SW 1271 (cell line): ENCODE measurements at places on chromosomes 5 and 9.
A peak's percentile ranks its signal among the peaks of the same experiment; 100 is the strongest.

GRCh38 chr9:109771087-109771486 lies 8.9 kb upstream of the PALM2AKAP2 start:
- DNase-seq, result no peak

DNA sequence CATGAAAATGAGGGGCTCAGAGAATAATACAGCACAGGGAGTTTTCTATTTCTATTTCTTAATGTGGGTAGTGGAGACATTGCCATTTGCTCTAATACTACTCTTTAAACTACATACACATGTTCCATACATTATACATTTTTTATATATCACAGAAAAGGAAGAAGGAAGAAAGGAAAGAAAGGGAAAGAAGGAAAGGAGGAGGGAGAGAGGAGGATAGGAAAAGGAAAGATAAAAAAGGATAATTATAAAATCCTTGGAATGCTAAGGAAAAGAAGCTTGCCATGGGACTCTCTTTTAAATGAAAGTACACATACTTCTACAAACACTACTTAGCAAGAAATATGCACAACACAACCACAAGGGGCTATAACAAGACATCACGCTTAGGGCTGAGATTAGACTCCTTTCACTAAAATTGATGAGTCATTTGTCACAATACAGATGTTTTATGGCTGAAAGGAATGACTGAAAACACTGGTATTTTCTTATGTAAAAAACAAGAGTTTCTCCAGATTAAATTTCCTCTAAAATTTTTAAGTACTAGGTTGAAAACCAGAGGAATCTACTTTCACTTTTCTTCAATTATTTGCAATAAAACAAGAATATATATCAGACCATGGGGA lies 219.8 kb downstream of the ARL15 start:
- DNase-seq, result no peak

GRCh38 chr9:97525451-97525850 lies 24.0 kb downstream of the TMOD1 start:
- DNase-seq, result no peak

DNA sequence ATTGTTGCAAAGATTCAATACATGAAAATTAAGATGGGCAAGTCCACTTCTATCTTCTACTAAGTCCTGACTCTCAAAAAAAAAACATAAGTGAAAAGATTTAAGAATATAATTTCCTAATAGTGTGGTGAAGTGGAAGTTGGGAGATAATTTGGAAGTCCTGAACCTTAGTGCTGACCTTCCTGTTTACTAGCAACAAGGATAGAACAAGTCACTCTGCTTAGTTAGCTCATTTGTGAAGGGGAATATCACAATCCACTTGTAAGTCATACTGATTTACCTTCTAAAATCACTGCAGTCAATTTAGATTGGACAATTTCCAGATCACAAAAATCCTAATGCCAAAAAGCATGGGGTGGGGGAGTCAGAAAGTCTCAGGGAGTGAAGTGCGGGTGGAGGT lies 43.4 kb upstream of the PCSK5 start:
- no peak for DNase-seq

DNA sequence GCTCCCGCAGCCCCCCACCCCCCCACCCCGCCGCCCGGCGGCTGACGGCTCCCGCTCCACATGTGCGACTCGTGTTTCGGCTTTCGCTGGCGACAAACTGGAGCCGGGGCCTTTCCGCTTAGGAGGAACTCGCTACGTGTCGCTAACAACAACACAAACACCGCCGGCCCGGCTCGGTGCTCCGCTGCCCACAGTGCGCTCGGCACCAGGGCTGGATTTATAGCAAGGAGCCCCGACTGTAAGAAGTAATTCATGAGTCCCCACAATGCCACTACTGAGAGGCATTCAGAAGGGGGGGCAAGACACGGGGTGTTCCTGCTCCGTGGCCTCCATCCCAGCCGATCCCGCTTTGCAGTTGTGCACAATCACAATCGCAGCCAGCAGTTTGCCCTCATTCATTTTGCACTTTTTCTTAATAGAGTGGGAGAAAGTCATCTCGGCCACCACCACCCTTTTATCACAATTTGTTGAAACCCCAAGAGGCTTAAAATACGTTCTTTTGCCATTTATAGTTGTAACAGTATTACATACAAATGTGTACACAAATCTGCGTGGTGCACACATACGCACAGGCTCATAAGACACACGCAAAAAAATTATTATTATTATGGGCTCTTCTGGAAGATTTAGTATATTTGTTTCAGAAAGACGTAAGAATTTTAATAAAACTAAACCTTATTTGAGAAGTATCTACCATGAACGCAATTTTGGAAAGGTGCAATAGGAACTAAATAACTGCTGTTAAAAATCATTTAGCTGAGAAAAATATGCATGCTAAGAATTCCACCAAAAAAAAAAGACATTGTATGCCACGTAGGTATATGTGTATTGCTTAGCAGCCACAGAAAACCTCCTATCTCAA lies 48.1 kb downstream of the EBF1 start:
- DNase-seq, result no peak

DNA sequence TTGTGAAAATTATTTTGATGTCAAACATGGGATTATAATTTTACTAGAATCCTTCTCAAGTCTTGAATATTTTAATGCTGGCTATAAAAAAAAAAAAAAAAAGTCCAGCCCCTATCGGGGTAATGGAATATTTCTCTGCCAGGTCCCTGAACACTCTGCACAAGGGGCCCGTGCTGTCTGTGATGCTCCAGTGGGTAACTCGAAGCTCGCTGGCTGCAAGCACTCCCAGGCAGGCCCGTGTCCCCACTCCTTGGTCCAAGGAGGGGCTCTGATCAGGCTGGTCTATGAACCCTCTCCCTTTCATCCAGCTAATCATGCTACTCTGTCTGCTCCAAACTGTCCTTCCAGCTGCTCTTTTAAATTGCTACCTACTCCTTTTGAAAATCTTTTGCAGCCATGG lies 180.8 kb downstream of the GAPVD1 start:
- DNase-seq, result no peak

DNA sequence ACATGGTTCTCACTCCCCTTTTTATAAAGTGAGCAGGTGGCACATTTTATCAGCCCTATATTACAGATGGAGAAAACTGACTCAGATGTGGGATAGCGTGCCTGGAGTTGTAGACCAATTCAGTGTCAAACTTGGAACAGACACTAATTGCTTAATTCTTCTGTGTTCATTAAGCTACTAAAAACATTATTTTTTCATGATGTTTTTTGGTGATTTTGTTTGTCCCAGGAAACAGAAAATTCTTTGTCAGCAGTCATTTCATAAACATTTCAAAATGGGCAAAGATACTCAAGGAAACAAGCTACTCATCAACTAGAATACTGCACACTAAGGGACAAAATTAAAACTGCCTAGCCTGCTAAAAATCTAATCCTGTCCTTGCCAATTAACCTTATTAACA lies 2.2 kb downstream of the ABHD17B start:
- no peak for DNase-seq

DNA sequence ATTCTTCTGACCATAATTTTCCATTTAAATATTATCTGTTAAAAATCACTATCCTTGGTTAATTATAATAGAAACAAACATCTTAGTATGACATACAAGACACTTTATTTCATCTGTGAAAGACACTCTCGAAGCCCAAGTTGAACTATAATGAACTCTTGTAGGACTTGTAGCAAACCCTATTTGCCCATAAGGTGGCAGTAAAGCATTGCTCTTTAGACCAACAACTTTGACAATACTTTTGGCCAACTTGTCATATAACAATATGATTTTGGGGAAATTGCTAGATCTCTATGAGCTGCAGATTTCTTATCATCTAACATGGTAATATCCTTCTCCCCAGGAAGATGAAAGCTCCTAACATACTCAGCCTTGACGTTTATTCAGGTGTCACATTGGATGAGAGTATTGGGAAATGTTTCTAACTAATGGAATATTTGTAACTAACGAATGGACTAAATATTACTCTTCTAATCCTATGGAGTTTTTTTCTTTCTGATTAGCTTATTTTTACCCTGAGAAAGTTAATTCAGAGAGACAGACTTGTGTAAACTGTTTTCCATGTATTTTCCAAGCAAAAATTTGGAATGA lies 11.0 kb downstream of the SPINK14 start:
- peak; percentile 13 for DNase-seq

GRCh38 chr9:36815023-36815422 lies 219.0 kb downstream of the PAX5 start:
- DNase-seq, result no peak

DNA sequence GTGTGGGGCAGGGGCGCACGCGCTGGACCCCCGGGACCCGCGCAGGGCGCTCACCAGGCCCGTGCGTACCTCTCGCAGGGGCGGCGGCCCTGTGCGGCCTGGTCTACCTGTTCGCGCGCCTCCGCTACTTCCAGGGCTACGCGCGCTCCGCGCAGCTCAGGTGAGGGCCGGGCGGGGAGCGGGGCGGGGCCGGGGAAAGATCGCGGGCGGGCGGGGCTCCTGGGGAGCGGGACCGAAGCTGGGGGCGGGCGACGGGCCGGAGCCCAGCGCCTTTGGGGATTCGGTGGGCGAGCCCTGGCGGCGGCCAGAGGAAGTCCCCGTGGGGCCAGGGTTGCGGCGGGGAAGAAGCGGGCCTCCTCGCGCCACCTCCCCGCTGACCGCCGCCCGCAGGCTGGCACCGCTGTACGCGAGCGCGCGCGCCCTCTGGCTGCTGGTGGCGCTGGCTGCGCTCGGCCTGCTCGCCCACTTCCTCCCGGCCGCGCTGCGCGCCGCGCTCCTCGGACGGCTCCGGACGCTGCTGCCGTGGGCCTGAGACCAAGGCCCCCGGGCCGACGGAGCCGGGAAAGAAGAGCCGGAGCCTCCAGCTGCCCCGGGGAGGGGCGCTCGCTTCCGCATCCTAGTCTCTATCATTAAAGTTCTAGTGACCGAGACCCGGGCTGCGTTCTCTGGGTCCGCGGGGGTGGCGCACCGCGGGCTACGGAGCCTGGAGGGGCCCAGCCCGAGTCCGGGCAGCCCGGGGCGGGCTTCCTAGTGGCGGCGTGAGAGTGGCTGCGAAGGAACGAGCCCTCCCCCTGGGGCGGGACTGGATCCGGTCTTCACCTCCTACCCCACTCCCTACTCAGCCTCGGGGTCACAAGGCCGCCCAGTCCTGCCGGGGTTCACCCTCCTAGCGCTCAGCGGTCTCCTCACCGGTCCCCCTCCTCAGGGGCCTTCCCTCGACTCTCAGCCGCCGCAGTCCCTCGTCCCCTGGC lies 2.4 kb downstream of the LTC4S start:
- peak; percentile 37 for DNase-seq

- DNase-seq, result no peak
Measured at GRCh38 chr5:60829490-60830266, 14.4 kb downstream of the ELOVL7 start.

GRCh38 chr5:106459541-106459940 lies 1211.2 kb downstream of the EFNA5 start:
- DNase-seq, result no peak

- DNase-seq, result no peak
Measured at GRCh38 chr9:2170722-2171121, 155.6 kb downstream of the SMARCA2 start.

- no peak for DNase-seq
Measured at GRCh38 chr5:102226321-102226720, 69.8 kb downstream of the SLCO4C1 start.

DNA sequence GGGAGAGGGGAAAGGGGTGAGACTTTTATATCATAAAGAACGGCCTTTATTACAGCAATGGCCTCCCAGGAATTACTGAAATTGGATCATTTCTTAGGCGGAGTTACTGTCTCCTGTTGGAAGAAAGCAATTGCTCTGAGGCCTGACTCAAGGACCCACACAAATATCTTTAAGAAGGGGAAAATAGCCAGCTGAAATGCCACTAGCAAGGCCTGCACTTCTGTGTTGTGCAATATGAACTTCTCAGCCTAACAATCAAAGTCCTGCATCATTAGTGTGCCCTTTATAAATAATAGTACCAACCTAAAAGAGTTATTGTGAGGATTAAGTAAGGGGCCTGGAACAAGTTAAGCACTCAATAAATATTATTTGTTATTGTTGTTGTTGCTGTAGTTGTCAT lies 30.1 kb upstream of the TRIM32 start:
- no peak for DNase-seq

DNA sequence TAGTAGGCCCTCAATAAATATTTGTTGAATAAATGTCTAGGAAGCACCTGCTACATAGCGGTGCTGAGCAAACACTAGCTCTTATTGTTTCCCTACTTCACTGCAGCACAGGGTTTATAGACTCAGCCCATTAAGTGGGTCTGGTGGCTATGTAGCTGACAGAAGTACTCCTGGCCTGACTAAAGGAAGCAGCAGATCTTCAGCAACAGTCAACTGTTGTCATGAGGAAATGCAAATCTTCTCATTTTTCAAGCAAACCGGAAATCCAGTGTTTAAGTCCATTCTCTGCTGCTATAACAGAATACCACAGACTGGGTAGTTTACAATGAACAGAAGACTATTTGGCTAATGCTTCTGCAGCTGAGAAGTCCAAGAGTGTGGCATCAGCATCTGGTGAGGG lies 2.8 kb upstream of the TEX10 start:
- DNase-seq, result no peak

DNA sequence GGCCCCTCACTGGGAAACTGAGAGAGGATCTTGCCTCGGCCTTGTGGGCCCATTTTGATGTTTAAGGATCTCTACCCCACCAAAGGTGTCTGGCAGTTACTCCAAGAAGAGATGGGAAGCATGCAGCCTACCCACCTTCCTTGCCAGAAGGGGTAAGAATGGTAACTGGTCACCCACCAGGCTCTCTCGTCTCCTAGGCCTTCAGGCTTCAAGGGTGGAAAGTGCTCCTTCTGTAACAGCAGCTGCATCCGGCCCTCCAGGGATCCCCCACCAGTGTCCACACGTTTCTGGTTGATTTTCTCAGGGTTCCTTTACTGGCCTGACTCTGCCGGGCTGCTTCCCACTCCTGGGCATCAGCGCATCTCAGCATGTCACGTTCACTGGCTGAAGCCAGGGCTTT lies 204.4 kb upstream of the IRX1 start:
- DNase-seq, result no peak

DNA sequence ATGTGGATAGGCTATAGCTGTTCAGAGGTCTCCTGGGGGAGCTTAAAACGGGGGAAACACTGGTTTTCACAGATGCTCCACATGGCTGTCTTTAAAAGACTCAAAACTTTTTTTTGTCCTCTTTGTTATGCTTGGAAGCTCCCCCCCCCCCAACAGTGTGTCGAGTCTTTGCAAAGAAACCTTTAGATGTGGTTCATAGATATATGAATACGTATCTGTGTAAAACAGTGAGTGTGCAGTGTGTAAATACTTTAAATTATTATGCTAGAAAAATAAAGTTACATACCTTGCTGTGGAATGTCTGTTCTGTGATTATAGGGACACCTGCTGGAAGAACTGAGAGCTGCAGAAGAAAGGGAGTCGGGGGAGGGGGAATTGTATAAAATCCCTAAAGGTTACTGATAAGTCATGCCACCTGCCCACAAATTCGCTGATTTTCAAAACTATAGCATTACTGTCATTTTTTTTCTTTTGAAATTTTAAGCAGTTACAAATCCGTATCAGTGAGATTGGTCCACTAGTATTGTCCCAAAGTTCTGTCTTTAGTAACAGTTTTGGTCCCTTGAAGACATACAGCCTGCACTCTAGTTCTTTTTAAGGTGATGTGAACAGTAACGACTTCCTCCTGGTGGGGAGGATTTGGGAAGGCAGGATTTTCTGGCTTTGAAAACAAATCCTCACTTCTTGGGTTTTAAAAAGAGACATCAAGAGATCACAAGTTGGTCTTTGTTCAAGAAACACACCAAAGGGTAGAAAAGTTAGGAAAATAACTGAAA lies 22.9 kb downstream of the RGMB start:
- DNase-seq, result peak; percentile 68

- no peak for DNase-seq
Measured at GRCh38 chr5:150408231-150408943, 4.3 kb downstream of the CD74 start.
